MG63 (cell line): ENCODE measurements at places on chromosomes 11 and 22.
A peak's percentile ranks its signal among the peaks of the same experiment; 100 is the strongest.

- DNase-seq: no peak
Observed at GRCh38 chr22:48744283-48744641, 1083.4 kb downstream of the BRD1 start.

DNA sequence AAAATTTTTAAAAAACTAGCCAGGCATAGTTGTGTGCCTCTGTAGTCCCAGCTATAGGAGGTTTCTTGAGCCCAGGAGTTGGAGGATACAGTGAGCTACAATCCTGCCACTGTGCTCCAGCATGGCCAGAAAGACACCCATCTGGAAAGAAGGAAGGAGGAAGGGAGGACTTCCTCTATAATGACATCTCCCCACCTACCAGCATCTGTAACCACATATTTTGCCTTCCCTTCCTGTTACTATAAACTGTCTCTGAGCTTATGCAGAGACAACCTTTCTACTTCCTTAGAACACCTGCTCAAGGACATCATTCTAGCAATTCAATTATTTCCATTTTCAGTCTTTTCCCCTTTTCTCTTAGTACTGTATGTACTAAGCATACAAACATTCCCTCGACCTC is 2.2 kb upstream of the NUP160 start:
- no peak for DNase-seq

- no peak for DNase-seq
Observed at GRCh38 chr11:122521626-122522025, 133.9 kb upstream of the UBASH3B start.

DNA sequence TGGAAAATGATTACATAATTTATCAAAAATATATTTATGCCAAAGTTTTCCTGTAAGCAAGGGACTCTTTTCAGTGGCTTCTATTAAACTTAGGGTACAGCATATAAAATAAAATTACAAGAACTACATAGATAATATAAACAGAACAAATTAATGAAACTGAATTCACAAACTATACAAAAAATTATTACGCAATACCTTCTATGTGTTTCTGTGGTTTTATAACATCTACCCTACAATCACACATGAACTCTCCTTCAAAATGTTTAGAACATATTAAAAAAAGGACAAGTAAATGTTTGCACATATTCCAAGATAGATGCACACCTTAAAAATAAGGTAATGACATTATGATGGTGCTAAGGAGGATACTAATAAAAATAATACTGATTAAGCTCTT is 235.9 kb downstream of the CNTN5 start:
- DNase-seq: no peak

DNA sequence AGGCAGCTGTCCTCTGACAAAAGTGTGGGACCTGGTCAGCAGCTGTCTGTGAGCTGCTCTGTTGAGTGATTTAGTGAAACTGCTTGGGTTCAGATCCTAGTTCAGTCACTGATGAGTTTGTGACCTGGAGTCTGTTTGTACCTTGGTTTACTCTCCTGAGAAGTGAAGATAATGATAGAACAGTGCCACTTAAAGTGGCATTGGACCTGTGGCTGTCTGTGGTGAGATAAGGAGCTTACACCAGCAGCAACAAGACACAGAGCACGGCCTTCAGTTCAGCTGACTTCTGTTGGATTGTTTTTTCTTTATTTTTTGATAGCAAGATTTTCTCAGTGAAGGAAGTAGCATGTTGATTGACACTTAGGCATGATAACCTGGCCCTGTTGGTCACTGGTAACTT is 46.2 kb upstream of the CTTN start:
- DNase-seq: no peak

- no peak for DNase-seq
Observed at GRCh38 chr11:69079661-69080256, 31.0 kb downstream of the TPCN2 start.

GRCh38 chr11:120773501-120774031 is 250.3 kb upstream of the TBCEL start:
- no peak for DNase-seq

GRCh38 chr11:68870470-68870869 is 28.8 kb upstream of the CPT1A start:
- DNase-seq: no peak

GRCh38 chr22:31079095-31079642 is 1.9 kb upstream of the SMTN start:
- no peak for DNase-seq

GRCh38 chr11:47035108-47035507 is 98.5 kb downstream of the CSTPP1 start:
- DNase-seq: no peak

GRCh38 chr11:9219572-9219971 is 45.6 kb downstream of the DENND5A start:
- no peak for DNase-seq

DNA sequence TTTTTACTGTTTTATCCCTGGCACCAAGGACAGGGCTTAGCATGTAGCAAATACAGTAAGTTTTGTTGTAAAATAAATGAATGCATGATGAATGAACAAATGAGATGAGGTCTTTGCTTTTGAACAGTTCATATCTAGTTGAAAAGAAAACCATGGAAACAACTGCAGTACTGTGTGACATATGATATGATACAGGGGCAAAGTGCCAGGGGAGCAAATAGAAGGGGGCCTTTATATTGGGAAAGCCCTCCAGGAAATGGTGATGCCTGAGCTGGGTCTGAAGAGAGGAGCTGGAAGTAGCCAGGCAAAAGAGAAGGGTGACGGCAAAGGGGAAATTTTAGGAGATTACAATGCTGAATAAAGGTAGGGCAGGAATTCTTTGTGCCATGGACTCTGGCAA is 63.8 kb upstream of the UCP3 start:
- no peak for DNase-seq

GRCh38 chr11:88105951-88106350 is 69.3 kb downstream of the RAB38 start:
- DNase-seq: no peak

GRCh38 chr11:36029616-36030015 is 85.8 kb downstream of the LDLRAD3 start:
- DNase-seq: no peak

DNA sequence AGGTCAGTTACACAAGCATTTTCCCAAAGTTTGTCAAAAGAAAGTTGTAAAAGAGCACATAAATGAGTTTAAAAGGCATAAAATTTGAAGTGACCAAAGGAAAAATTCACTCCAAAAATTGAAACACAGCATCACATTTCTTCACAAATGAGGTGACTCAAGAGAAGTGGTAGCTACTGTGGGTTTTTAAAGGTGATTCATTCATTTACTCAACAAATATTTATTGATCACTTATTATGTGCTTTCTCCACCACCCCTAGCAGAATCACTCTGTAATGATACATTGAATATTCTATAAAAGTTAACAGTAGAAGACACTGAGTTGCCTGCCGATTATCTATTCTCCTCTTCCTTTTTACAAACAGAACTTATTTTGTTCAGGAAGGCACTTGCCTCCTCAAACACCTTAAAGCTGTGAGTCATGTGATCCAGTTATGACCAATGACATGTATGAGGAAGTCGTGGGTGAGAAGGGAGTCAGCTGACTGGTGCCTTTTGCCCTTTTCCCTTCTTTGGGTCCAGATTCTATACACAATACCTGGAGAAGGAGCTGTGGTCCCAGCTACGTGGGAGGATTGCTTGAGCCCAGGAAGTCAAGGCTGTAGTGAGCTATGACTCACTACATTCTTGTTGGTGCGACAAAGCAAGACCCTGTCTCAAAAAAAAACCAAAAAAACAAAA is 67.7 kb upstream of the CLNS1A start:
- DNase-seq: peak; percentile 24

GRCh38 chr11:120578596-120579154 is 67.1 kb downstream of the GRIK4 start:
- DNase-seq: no peak

GRCh38 chr22:20573833-20574615 is 66.6 kb downstream of the MED15 start:
- no peak for DNase-seq

DNA sequence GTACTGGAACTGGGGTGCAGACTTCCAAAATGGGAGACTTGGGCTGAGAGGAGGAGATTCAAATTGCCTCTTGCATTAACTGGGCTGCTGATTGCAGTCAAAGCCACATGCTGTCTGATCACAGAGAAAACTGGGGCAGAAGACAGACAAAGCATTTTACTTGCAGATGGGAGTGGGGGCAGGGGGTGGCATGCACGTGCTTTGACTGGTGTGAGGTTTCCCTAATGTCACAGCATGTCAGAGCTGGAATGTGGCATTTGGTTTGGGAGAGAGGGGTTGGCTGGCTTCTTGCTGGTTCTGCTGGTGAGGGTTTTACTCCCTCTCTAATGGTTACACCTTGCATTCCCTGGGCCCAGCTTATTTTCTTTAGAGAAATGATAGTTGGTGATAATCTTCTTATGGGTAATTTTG is 2.9 kb downstream of the TUB start:
- no peak for DNase-seq

GRCh38 chr11:21561581-21561980 is 631.3 kb upstream of the ANO5 start:
- no peak for DNase-seq

- peak; percentile 23 for DNase-seq
Observed at GRCh38 chr11:12941671-12942070, 67.4 kb upstream of the RASSF10 start.

GRCh38 chr11:134120921-134121526 is 52.2 kb downstream of the JAM3 start:
- no peak for DNase-seq

DNA sequence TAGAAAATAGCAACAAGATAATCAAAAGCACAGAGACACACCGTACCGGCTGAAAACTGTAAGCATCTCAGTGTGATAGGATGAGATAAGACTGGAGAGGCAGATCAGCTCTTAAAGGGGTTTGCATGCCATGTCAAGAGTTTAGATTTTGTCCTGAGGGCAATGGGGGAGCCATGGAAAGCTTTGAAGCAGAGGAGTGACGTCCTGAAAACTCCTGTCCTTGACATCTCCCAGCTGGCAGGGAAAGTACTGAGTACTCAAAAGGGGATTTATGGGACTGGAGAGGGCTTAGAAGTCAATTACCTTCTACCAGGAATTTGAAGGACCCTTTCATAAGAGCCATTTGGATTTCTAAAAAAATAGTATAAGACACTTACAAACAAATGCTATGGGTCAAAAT is 420.5 kb upstream of the NARS2 start:
- no peak for DNase-seq

DNA sequence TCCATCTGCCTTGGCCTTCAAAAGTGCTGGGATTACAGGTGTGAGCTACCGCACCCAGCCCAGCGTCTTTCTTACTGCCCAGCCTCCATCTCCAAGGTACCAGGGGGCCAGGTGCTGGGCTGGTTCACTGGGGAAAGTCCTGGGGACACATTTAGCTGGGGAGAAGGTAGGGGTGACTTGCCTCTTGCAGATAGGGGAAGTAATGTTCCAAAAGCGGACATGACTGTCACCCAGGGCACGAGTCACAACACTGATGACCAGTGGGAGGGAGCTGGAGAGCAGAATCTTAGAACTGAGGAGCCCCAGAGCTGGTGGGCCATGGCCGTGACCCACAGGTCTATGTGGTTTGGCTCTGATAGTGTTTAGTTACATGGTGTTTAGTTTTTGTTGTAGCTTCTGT is 2.4 kb upstream of the SLC15A3 start:
- no peak for DNase-seq

DNA sequence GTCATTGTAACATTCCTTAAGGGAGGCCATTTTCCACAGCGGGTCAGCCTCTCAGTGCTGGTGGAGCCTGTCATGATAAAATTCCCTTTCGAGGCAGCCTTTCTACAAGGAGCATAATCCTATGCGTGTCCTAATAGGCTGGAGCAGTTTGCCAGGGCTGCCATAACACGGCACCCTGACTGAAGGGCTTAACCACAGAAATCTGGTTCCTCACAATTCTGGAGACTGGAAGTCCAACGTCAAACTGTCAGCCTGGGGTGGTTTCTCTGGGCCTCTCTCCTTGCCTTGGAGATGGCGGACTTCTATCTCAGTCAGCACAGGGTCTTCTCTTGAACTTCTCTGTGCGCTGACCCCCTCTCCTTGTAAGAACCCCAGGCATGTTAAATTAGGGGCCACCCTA is 1.4 kb upstream of the RGL4 start:
- no peak for DNase-seq

- peak; percentile 39 for DNase-seq
Observed at GRCh38 chr22:45009606-45010531, at the start of gene PHF21B. Gene PHF21B (minus strand): TSS chr22:45010005. CDS start chr22:45009549, 456 bp downstream.

- DNase-seq: no peak
Observed at GRCh38 chr11:9576701-9577381, 3.4 kb downstream of the WEE1 start.

- DNase-seq: no peak
Observed at GRCh38 chr11:73566422-73566821, 31.5 kb downstream of the FAM168A start.

- no peak for DNase-seq
Observed at GRCh38 chr11:132456751-132457328, 1075.5 kb downstream of the OPCML start.

GRCh38 chr11:11415901-11416300 is 62.9 kb upstream of the CSNK2A3 start:
- DNase-seq: no peak

DNA sequence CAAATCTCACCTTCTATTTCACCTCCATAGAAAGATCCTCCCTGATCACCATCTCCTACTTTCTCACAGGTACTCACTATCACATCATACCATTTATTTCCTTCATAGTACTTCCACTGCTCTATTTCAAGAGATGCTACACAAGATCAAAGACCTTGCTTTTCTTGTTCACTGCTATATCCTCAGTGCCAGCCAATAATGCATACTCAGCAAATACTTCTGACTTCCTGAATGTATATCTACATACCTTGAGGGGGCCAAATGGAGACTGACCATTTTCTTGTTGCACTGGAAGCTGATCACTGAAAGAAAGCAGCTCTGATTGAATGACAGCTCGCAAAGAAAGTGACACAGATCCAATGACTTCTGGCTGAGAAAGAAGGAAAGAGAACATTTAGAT is 64.7 kb downstream of the C2CD3 start:
- no peak for DNase-seq

DNA sequence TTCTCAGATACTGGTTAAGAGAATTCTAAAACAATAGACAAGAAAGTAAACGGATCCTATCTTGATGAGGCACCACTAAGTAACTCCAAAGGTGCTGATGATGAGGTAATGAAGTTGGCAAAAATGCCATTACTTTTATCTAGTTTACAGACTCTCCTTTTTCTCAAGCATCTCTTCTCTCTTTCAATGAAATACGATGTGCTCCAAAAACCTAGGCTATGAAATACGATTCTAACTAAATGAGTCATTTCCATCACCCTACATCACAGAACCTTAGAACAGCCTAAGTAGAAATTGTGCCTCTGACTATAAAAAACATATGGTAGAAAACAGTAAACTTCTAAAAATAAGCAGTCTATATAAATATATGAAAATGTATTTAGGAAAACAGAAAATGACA is 58.9 kb upstream of the ARHGAP32 start:
- DNase-seq: no peak

- DNase-seq: no peak
Observed at GRCh38 chr11:66333220-66333877, 2.9 kb downstream of the RIN1 start.
